CD4-positive, alpha-beta memory T cell (primary cell): ENCODE measurements at places on chromosomes 12 and 14. TPM values are rescaled to one million over a fixed set of nuclear protein-coding genes. Genes with fewer than 3 reads are reported as not detected.

Gene SLC25A47
- not detected for total RNA-seq

- no peak for DNase-seq
These were observed 11.2 kb downstream of the ESRRB start for GRCh38 chr14:76386944-76387782.

Gene KLRB1
- total RNA-seq: 63.2 TPM

Gene SLC6A12
- 0.33 TPM for total RNA-seq

DNA sequence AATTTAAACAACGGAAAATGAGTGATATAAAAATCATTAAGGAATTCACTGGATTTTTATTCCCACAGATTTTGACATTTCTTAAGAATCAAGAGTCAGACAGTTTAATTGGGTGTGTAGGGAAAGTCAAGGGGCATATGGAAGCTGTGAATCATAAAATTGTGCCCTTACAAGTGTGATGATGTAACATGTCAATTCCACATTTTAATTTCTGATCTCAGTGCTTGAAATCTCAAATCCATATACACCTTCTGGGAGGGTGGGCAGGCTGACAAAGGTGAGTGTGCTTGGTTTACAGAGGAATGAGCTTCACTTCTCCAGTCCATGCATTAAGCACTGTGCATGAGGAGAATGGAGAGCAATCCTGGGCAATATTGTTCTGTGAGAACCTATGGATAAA lies 1.0 kb upstream of the KRT6A start:
- no peak for DNase-seq

DNA sequence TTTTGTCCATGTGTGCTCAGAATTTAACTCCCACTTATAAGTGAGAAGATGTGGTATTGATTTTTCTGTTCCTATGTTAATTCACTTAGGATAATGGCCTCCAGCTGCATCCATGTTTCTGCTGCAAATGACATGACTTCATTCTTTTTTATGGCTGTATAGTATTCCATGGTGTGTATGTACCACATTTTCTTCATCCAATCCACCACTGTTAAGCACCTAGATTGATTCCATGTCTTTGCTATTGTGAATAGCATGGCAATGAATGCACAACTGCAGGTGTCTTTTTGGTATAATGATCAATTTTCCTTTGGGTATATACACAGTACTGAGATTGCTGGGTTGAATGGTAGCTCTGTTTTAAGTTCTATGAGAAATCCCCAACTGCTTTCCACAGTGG lies 657.7 kb downstream of the ETNK1 start:
- no peak for DNase-seq
